ENCODE measurements at places on chromosomes 4 and X.
A peak's percentile ranks its signal among the peaks of the same experiment; 100 is the strongest.

DNA sequence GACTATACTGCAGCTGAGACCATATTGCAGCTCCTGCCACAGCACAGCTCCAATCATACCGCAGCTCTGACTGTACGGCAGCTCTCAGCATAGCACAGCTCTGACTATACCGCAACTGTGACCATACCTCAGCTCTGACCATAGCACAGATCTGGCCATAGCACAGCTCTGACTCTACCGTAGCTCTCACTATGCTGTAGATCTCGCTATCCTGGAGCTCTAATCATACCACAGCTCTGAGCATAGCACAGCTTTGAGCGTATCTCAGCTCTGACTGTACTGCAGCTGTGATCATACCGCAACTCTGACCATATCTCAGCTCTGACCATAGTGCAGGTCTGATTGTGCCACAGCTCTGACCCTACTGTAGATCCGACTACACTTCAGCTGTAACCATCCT, 139.2 kb downstream of the ASMT start:
- no peak overlapping the region for H3K4me3 ChIP-seq
- H3K36me3 ChIP-seq, result no peaks in the 10 kb centered on the region
- no peaks in the 10 kb centered on the region for H3K27me3 ChIP-seq
- no peak overlapping the region for H3K27ac ChIP-seq

GRCh38 chr4:11632025-11632424, 203.3 kb upstream of the HS3ST1 start:
- no peaks in the 10 kb centered on the region for H3K27me3 ChIP-seq
- no peaks in the 10 kb centered on the region for H3K36me3 ChIP-seq
- no peak for DNase-seq
- H3K4me3 ChIP-seq, result no peak overlapping the region
- no peaks in the 10 kb centered on the region for H3K4me1 ChIP-seq

- H3K4me1 ChIP-seq, result no peaks in the 10 kb centered on the region
- H3K36me3 ChIP-seq, result no peaks in the 10 kb centered on the region
- no peak for DNase-seq
- H3K27ac ChIP-seq, result no peak overlapping the region
These were observed 115.6 kb downstream of the DHRSX start for GRCh38 chrX:2385224-2385623.

- H3K4me3 ChIP-seq, result peak overlapping the region; percentile 79
- H3K27me3 ChIP-seq, result no peaks in the 10 kb centered on the region
- peaks cover 7% of the 10 kb centered on the region for H3K4me1 ChIP-seq
- H3K27ac ChIP-seq, result peak overlapping the region; percentile 80
These were observed 555 bp upstream of the PGM2 start for GRCh38 chr4:37825968-37826294.

- DNase-seq, result no peak
- no peaks in the 10 kb centered on the region for H3K36me3 ChIP-seq
- no peak overlapping the region for H3K27ac ChIP-seq
- no peak overlapping the region for H3K4me3 ChIP-seq
These were observed 75.8 kb upstream of the ATP6AP2 start for GRCh38 chrX:40504801-40505605.

- no peak overlapping the region for H3K27ac ChIP-seq
- no peaks in the 10 kb centered on the region for H3K27me3 ChIP-seq
- no peaks in the 10 kb centered on the region for H3K4me1 ChIP-seq
- no peak for DNase-seq
- no peak overlapping the region for H3K4me3 ChIP-seq
These were observed 837.4 kb downstream of the PCDH19 start for GRCh38 chrX:99572711-99573110.

DNA sequence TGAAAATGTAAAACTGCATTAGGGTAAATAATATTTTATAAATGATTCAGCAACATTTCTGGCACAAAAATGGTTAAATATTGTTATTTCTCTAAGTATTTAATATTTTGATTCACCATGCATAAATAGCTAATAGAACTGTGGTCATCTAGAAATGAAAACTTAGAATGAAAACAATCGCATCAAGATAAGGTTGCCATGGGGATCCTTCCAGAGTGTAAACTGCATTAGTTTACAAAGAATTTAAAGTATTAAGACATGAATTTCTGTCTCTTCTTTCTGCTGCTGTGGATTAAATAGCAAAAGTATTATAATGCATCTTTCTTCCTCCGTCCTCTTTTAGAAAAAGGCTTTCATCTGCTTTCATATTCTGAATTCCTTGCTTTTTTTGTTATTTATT, 1064.6 kb upstream of the SLIT2 start:
- H3K4me1 ChIP-seq, result no peaks in the 10 kb centered on the region
- DNase-seq, result no peak
- no peak overlapping the region for H3K27ac ChIP-seq
- no peak overlapping the region for H3K4me3 ChIP-seq
- no peaks in the 10 kb centered on the region for H3K27me3 ChIP-seq

GRCh38 chr4:40871695-40872250, 122.0 kb downstream of the NSUN7 start:
- no peak overlapping the region for H3K27ac ChIP-seq
- H3K4me1 ChIP-seq, result no peaks in the 10 kb centered on the region
- H3K27me3 ChIP-seq, result no peaks in the 10 kb centered on the region
- no peak for DNase-seq
- H3K36me3 ChIP-seq, result no peaks in the 10 kb centered on the region

DNA sequence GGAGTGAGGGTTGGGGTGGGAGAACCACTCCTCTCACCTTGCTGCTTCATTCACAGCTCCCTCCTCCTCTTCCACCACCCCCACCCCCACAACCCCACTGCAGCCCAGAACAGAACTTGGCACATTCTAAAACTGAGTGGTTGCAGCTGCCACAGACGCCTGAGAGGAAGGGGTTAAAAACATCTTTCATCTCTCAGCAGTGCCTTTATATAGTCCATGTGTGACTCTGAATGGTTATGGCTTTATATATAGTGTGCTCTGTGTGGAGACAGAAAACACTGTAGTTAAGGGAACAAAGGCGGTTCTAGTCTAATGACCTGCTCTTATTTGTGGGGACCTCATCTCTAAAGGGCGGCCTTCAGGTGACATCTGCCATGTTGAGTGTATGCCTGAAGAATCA, 144.8 kb downstream of the BCOR start:
- no peaks in the 10 kb centered on the region for H3K27me3 ChIP-seq
- no peak for DNase-seq
- no peaks in the 10 kb centered on the region for H3K4me1 ChIP-seq
- no peak overlapping the region for H3K27ac ChIP-seq
- no peaks in the 10 kb centered on the region for H3K36me3 ChIP-seq

- H3K4me1 ChIP-seq, result no peaks in the 10 kb centered on the region
- no peak overlapping the region for H3K27ac ChIP-seq
- no peak for DNase-seq
- H3K4me3 ChIP-seq, result no peak overlapping the region
- H3K36me3 ChIP-seq, result no peaks in the 10 kb centered on the region
- H3K27me3 ChIP-seq, result no peaks in the 10 kb centered on the region
These were observed 50.6 kb upstream of the GATB start for GRCh38 chr4:151811403-151811802.

GRCh38 chr4:5619913-5620625, 88.3 kb downstream of the EVC2 start:
- H3K4me1 ChIP-seq, result no peaks in the 10 kb centered on the region
- no peak overlapping the region for H3K4me3 ChIP-seq
- no peaks in the 10 kb centered on the region for H3K27me3 ChIP-seq
- no peak for DNase-seq
- no peak overlapping the region for H3K27ac ChIP-seq

DNA sequence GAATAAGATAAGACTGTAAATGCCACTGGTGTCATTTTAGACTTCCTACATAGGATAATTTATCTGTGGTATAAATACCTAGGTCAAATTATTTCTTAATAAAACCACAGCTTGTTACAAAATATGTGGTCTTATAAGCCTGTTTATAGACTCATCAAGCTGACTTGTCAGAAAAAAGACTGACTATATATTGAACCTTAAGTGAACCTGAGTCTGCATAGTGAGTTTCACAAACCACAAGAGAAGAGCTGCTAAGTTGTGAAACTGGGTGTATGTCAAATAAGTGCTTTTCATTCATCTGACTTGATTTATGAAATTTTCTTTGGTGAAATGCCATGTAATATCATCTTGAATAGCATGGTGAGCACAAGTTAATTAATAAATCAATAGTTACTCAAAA, 48.4 kb upstream of the TMPRSS11A start:
- H3K4me3 ChIP-seq, result no peak overlapping the region
- H3K36me3 ChIP-seq, result no peaks in the 10 kb centered on the region
- H3K27ac ChIP-seq, result no peak overlapping the region
- no peaks in the 10 kb centered on the region for H3K4me1 ChIP-seq
- H3K27me3 ChIP-seq, result no peaks in the 10 kb centered on the region
- DNase-seq, result no peak

All from naive thymus-derived CD4-positive, alpha-beta T cell (primary cell).